ENCODE measurements at places on chromosomes 4 and X.

DNA sequence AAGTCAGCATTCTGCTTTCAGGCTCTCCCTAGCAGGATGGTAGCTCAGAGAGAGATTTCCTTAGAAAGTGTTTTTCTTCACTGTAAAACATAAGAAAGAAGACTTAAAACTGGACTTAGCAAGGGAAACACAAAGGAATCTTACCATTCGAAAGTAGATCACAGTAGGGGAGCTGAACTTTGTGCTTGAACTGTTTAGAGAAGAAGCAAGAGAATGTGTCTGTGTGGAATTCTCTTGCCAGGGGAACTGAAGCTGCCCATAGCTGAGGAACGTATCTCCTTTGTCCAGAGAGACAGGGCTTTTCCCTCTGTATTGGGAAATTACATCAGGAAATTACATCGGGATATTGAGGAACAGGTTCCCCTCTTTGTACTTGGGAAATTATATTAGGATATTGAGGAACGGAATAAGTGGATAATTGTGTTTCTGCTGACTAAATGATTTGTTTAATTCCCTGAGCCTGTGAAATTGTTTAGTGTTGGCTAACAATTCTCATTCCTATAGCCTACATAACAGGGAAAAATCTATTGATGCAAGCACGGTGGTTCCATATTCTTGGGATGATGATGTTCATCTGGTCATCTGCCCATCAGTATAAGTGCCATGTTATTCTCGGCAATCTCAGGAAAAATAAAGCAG, 21.2 kb downstream of the SRD5A3 start:
- DNase-seq: no peak

GRCh38 chr4:138616775-138617174, 374.6 kb upstream of the SLC7A11 start:
- DNase-seq: no peak

GRCh38 chrX:130788786-130789581, 114.0 kb downstream of the ENOX2 start:
- DNase-seq: no peak

DNA sequence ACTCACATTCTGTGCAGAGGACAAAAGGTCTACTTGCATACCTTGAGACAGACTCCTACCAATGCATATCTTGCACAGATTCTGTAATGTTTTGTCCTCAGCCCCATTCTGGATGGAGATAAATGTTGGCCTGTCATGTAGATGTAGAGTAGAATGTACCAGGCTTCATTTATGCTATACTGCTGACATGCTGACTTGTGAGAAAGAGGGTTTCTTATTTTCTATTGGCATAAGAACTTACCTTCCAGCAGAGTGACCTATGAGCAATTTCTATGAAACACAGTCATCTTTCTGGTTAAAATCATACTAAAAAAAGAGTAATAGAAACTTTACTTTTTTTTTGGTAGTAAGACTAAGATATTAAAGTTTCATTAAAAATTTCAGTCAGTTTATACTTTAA, 17.2 kb downstream of the SLC4A4 start:
- no peak for DNase-seq

GRCh38 chr4:11585506-11585905, 156.8 kb upstream of the HS3ST1 start:
- no peak for DNase-seq

DNA sequence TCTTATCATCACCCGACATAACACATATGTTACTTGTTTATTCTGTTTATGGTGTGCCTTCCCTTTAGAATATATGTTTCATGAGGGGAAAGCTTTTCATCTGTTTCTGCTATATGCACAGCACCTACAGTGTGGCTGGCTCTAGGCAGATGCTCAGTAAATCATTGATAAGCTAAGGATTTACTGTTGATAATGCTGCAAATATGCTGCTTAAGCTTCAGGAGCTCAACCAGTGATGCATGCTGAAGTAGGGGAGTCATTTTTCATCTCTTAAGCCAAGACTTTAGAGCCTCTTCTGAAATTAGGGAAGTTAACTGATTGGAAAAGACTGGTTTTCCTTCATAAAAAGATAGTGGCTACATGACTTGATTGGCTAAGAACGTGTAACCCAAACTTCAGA, 16.4 kb downstream of the FAT4 start:
- no peak for DNase-seq

DNA sequence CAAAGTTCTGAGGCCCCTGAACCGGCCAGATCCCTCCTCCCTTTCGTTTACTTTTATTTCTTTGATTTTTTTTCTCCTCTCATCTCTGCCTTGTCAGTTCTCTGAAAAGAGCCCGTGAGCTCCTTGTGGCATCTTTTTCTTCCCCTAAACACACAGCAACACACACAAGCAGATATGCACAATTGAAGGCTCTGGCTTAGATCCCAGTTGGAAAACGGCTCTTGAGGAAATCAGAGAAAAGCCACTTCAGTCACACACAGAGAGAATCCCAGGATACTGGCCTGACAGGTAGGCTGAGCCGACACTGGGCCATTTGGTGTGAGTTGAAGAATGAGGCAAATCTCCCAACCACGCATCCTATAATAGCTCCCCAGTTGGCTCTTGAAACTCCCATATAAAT, 12.9 kb downstream of the DIPK2B start:
- DNase-seq: no peak

Measured in HuH-7.5 (cell line).